ENCODE measurements at places on chromosomes 4 and X.

DNA sequence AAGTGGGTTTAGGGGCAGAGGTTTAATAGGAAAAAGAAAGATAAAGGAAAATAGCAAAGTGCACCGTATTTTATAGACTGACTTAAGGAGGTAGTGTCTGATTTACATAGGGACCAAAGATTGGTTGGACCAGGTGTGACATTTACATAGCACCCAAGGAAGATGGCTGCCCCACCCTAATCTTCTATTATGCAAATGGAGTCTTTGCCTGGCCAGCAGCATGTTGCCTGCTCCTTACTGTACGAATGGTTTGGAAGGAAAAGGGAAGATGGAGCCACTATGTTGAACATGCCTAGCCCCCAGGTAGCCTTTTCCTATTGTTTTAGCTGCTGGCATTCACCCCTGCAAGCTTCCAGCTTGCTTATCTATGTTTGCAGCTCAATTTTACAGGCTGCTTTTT, 146.2 kb upstream of the PDE5A start:
- no peak for DNase-seq

DNA sequence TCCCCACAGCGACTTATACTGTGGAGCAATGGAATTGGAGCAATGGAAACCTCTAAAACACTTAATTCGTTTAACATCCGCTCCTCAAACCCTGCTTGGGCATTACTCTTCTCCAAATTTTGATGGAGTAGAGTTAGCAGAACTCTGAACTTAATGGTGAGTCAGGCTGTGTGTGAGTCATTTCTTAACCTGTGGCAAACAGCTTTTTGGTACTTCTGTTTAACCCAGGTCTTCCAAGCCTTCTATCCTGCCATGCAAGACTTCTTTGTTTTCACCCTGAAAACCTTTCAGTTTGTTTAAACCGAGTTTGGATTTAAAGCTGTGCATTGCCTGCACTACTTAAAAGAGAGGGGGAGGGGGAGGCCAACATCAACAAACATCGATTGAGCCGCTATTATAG, 3.6 kb upstream of the AMOT start:
- DNase-seq: no peak

DNA sequence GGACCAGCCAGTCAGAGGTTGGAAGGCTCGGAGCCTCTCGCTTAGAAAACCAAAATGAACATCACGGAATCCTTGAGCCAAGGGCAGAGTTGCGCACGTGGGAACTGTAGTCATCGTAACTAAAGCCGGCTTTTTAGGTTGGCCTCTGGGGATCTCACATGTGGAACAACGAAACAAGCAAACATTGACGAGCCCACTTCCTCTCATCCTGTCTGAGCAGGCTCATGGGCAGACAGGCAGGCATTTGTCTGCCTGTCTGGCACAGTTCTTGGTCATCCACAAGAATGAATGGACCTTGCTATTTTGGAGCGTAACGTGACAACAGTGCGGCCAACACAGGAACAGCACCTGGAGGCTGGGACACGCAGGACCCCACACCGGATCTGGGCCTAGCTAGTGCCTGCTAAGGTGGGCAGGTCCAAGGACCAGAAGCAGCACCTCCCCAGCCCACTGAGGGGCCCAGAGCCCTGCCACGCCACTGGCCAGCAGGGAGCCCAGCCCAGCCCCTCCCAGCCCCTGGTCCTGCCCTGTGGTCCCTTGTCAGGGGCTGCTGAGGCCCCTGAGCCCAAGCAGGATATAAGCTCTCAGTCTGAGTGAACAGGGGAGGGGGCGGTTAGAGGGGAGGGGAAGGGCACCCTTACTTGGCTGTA, 9.2 kb upstream of the TREX2 start:
- no peak for DNase-seq

- DNase-seq: no peak
Observed at GRCh38 chr4:61489927-61490326, 289.8 kb downstream of the ADGRL3 start.

GRCh38 chr4:188903986-188904385, 764.7 kb downstream of the TRIML1 start:
- DNase-seq: no peak

- DNase-seq: no peak
Observed at GRCh38 chr4:44632733-44633132, 18.7 kb downstream of the YIPF7 start.

DNA sequence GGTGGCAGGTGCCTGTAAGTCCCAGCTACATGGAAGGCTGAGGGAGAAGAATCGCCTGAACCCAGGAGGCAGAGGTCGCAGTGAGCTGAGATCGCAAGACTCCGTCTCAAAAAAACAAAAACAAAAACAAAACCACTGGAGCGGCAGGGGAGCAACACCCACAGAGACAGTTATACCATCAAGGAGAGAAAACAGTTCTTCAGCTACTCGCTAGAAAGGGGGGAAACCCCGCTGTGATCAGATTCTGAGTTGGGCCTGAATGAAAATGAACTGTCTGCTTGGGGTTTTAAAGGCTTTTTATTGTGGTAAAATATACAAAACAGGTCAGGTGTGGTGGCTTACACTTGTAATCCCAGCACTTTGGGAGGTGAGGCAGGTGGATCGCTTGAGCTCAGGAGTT, 16.8 kb upstream of the IRAK1 start:
- DNase-seq: no peak

- peak; percentile 60 for DNase-seq
Observed at GRCh38 chr4:120977435-120977997, 55.0 kb upstream of the PRDM5 start.

DNA sequence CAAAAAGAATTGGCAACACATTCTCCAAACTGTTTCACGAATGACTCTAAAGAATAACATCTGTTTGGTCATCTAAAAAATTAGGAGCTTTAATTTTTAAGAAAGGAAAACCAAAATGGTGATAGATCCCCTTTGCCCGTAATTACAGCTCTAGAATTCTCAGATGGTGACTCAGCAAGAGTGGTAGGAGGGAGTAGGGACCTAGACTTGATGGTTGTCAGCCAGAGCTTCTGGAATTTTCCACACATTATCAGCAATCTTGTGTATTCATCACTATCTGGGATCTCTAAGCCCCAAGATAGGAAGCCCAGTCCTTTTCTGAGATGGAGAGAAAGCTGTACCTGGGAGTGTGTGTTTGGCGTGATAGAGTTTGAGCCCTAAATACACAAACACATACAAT, 103.9 kb upstream of the RAB40AL start:
- peak; percentile 55 for DNase-seq

GRCh38 chrX:63932006-63932405, 147.0 kb upstream of the ARHGEF9 start:
- no peak for DNase-seq

GRCh38 chr4:174444390-174444789, 77.9 kb downstream of the HPGD start:
- no peak for DNase-seq

- no peak for DNase-seq
Observed at GRCh38 chr4:78527555-78527954, 24.0 kb upstream of the ANXA3 start.

- no peak for DNase-seq
Observed at GRCh38 chr4:40710484-40711254, 39.1 kb upstream of the NSUN7 start.

DNA sequence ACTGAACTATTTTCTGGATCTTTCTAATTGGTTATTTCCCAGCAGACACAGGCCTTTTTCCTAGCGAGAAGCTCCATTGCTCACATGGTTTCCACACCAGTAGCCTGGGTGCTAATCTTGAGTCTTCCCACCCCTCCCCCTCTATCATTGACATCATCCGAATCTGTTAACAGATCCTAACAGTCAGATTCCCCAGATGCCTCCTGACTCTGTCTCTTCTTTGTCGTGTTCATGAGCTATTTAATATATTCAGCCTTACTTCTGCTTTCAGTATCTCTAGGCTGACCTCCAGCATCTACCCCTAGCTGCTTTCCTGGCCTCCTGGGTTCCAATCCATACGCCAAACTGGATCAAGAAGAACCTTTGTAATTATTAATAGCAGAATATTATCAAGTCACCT, 85.0 kb downstream of the CLNK start:
- DNase-seq: peak; percentile 68

DNA sequence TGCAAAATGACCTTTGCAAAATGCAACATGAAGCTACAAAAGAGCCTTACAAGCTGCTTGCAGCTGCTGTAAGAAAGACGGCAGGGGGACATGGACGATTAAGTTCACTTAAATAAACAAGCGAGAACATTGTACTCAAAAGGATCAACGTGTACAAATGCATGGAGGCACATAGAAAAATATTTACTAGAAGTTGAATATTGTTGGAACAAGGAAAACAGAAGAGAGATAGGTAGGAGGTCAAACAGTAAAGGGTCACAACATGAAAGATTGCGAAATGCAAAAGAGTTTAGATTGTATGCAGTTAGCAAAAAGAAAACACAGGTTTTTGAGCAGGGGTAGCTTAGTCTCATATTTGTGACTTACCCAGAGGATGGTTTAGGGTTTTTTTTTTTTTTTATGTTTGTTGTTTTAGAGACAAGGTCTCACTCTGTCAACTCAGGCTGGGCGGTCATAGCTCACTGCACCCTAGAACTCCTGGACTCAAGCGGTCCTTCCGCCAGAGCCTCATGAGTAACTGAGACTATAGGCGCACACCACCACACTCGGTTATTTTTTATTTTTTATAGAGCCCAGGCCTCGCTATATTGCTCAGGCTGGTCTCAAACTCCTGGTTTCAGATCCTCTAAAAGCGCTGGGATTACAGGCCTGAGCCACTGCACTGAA, 1.4 kb upstream of the PHF8 start:
- DNase-seq: no peak

GRCh38 chr4:80235451-80235850, 31.0 kb upstream of the FGF5 start:
- peak; percentile 83 for DNase-seq

DNA sequence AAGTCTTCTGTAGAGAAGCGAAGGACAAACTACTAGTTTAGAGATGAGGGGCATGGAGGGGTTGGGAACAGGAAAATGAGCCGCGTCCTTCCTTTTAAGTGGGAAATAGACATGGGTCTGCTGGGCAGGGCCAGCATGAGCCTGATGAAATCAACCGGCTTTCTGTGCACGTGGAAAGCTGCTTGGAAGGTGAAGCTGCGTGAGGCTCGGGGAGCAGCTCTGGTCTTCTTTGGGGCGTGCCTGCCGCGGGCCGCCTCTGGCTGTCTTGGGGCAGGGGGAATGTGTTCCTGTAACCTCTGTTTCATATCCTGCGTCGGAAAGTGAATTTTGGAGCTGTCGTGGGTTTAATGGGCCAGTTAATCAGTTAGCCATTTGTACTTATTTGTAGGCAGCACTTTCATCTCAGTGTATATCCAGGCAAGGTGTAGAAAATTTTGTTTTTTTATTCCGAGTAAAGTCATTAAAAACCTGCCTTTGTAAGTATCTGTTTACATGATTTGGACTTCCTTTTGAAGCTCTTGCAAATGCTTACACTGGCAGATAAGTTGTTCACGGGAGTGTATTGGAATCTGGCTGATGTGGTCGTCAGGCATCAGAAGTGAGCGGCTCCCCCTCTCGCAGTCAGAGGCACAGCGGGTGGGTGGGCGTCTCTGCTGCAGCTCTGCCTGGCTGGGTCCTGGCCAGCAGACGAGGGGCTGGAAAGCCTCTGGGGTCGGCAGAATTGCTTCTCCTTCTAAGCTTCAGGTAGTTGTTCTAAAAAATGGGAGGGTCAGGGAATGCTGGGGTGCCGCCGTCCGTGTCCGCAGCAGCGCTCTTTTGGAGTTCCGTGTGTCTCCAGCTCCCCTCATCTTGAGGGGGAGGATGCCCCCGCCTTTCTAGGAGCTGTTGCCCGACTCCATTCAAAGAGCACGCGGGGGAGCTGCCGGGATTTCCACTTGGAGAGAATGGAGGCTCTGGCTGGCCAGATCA, 70.5 kb upstream of the HGFAC start:
- no peak for DNase-seq

- DNase-seq: peak; percentile 77
Observed at GRCh38 chr4:86543560-86544309, 50.4 kb upstream of the PTPN13 start.

GRCh38 chr4:125168531-125168930, 146.2 kb upstream of the FAT4 start:
- DNase-seq: peak; percentile 60

GRCh38 chr4:165425629-165426028, 46.8 kb downstream of the CPE start:
- no peak for DNase-seq

DNA sequence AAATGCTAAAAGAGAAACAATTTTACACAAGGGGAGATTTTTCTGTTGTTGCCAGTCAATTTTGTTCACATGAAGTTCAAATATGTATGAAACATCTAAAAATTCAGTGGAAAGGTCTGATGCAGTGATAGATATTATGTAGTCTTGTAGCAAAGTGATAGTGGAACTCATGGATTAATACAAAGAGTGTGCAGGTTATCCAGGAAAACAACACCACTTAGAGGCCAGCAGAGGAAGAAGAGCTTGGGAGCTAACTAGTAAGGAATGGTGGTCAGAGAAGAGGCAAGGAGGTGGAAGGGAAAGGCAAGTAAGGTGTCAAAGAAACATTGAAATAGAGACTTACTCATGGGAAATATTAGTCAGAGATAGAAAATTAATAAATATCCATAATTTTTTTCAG, 395.6 kb downstream of the MAPK10 start:
- DNase-seq: no peak

GRCh38 chrX:72159769-72160168, 21.8 kb upstream of the PIN4 start:
- DNase-seq: no peak

DNA sequence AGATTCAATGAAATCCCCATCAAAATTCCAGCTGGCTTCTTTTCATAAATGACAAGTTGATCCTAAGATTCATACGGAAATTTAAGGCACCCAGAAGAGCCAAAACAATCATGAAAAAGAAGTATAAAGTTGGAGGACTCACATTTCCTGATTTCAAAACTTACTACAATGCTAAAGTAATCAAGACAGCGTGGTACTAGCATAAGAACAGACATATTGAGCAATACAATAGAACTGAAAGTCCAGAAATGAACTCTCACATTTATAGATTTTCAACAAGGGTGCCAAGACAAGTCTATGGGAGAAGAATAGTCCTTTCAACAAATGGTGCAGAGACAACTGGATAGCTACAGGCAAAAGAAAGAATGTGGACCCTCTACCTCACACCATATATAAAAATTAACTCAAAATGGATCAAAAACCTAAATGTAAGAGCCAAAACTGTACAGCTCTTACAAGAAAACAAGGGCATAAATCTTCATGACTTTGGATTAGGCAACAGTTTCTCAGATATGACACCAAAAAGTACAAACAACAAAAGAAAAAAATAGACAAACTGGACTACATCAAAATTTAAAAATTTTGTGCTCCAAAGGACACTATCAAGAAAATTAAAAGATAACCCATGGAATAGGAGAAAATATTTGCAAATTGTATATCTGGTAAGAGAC, 28.5 kb downstream of the SASH3 start:
- DNase-seq: no peak
